Fibroblast of villous mesenchyme (primary cell): ENCODE measurements at places on chromosomes 7 and 10. TPM values are rescaled to one million over a fixed set of nuclear protein-coding genes. Genes with fewer than 3 reads are reported as not detected.

- no peak for DNase-seq
Measured at GRCh38 chr7:30429156-30429530, 49.4 kb downstream of the NOD1 start.

GRCh38 chr10:117677239-117677638 is 134.7 kb downstream of the EMX2 start:
- DNase-seq = no peak

GRCh38 chr10:55476129-55476528 is 675.1 kb upstream of the PCDH15 start:
- no peak for DNase-seq

GRCh38 chr10:3803927-3804741 is 19.1 kb upstream of the KLF6 start:
- DNase-seq = no peak

CYP2C19 gene
- 0.43 TPM in 1 of 2 replicates, not detected in the other for total RNA-seq

PON1 gene
- total RNA-seq = not detected in 2 replicates

NRBF2 gene
- 29.3 and 38.0 TPM in 2 replicates for total RNA-seq
